ENCODE measurements at places on chromosomes 12 and 14.

GRCh38 chr14:96057738-96058137 lies 18.6 kb downstream of the C14orf132 start:
- DNase-seq = no peak

GRCh38 chr12:64840949-64841717 lies 16.7 kb downstream of the TBC1D30 start:
- DNase-seq = no peak

DNA sequence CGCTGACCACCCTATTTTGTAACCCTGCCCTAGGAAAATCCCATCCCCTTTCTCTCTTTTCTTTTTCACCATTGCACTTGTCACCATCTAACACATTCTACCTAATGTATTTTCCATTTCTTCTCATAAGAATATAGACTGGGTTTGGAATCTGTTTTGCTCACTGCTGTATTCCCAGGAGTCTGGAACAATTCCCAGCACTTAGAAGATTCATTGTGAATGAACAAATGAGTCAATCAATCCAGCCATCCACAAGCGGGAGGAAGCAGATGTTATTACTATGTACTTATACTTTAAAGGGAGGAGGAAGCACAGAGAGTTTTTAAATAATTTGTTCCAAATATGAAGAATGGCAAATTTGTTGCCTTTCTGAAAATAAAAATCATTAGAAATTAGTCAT lies 142.1 kb downstream of the KIF21A start:
- DNase-seq = no peak

- DNase-seq = no peak
Observed at GRCh38 chr14:73283608-73284379, 46.5 kb downstream of the PAPLN start.

- DNase-seq = peak; percentile 61
Observed at GRCh38 chr12:121992059-121992879, 29.4 kb upstream of the BCL7A start.

- no peak for DNase-seq
Observed at GRCh38 chr12:65885716-65886115, 61.4 kb downstream of the HMGA2 start.

GRCh38 chr14:94088516-94088915 lies 7.4 kb downstream of the IFI27L1 start:
- DNase-seq = no peak

DNA sequence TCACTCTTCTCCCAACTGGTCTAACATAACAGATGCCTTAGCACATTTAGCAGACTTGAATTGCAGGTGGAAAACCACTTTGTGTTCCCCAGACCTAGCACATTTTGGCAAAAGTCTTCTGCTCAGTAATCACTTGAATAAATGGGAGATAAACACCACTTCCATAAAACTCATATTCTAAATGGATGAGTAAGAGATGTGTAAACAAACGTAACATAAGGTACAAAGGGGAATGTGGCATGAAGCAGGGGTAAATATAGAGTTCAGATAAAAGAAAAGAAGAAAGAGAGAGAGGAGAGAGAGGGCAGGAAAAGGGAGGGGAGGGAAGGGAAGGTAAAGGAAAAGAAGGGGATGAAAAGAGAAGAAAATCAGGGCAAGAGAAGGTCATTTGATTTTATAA lies 17.0 kb upstream of the KERA start:
- DNase-seq = no peak

DNA sequence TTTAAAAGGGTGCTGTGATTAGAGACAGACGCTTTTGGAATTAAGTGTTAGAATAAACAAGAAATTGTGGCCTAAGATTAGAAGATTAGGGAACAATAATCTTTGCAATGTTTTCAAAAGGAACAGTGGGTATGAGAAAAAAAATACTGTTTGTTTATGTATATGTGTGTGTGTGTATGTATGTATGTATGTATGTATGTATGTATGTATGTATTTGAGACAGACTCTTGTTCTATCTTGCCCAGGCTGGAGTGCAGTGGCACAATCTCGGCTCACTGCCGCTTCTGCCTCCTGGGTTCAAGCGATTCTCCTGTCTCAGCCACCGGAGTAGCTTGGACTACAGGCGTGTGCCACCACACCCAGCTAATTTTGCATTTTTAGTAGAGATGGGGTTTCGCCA lies 81.6 kb downstream of the TRAFD1 start:
- no peak for DNase-seq

DNA sequence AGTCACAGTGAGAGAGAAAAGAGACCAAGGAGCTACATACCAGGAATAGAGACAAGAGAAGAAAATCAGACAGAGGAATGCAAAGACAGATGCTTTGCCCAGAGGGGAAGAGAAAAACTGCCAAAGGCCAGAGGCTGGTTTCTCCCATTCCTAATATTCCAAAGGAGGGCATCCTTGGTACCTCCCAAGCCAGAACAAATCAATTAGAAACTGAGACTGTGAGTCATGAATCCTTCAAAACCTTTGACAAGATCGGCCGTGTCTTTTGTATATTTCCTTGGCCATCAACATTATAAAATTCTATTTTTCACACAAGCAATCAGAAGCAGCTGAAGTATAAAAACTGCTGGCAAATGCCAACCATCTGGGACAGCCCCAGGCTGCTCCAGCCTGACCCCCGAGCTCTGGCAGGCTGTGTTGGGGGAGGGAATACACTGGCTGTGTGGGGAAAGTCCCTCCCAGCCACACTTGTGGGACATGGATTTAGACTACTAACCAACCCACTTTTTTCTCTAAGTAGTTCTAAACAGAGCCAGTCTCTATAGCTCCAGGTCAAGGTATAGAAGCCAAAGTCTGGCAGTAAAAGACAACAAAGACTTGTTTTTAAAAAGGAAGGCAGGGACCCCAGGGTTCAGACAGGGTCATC lies 13.7 kb downstream of the POMT2 start:
- DNase-seq = no peak

GRCh38 chr12:54447917-54448316 lies 25.5 kb downstream of the GTSF1 start:
- DNase-seq = no peak

DNA sequence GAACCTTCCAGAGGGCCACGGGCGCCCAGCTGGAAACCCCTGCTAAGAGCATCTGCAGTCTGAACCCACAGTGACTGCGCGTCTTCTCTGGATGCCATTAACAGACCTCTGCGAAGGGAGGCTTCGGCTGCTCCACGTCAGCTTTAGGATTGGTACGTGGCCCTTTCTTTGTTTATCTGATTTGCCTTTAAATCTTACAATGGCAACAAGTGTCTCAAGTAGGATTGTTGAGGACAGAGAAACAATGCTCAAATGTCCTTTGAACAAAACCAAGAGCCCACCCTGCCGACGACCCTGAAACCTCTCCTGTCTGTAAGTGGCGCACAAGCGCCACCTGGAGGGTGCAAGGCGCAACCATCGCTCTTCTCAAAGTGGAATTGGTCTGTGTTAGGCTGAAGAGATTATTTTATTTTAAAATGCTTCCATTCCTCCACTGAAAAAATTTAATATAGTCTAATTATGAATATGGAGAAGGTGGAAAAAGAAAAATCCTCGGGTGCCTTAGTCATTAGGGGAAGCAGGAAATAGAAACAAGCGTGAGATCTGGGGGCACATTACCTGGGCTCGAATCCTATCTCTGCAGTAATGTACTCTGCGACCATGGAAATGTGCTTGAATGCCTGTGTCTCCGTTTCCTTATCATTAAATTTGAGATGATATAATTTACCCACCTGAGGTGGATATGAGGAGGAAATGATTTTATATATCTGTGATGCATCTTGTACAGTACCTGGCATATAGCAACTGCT lies 82.6 kb upstream of the PTPRB start:
- DNase-seq = no peak

DNA sequence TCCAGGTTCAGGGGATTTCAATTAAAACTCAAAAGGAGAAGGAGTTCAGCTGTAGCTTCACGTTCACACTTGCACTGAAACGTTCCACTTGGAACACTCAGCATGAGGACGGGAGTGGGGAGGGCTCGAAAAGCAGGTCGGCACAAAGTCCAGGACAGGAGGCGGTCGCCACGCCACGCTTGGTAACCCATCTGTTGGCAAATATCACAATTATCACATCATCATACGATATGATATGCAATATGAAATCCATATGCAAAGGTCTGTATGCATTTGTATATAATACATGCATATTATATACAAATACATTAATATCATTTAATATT lies 17.2 kb downstream of the ADGRD1 start:
- DNase-seq = no peak

DNA sequence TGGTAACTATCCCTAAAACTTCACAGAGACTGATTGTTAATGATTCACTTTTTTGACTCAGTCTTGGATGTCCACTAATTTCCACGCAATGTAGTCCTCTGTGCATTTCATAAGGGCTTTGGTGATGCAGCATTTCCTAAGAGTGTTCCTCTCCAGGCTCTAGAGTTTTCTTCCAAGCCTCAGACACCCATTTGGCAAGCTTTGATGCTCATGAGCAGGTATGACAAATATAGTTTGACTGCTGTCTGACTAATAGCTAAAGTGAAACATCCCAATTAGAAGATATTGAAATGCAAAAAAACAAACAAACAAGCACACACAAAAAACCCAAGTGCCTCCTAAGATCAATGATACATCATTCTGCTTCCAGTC lies 1.5 kb upstream of the VAMP1 start:
- no peak for DNase-seq

GRCh38 chr12:109201496-109201885 lies 85.1 kb downstream of the ACACB start:
- no peak for DNase-seq

- DNase-seq = no peak
Observed at GRCh38 chr14:65805113-65805473, 392.6 kb downstream of the FUT8 start.

GRCh38 chr14:87901236-87901635 lies 91.7 kb downstream of the GALC start:
- no peak for DNase-seq

- DNase-seq = no peak
Observed at GRCh38 chr14:93219103-93219726, 12.2 kb downstream of the UBR7 start.

- no peak for DNase-seq
Observed at GRCh38 chr14:94867946-94868771, 98.2 kb upstream of the GSC start.

DNA sequence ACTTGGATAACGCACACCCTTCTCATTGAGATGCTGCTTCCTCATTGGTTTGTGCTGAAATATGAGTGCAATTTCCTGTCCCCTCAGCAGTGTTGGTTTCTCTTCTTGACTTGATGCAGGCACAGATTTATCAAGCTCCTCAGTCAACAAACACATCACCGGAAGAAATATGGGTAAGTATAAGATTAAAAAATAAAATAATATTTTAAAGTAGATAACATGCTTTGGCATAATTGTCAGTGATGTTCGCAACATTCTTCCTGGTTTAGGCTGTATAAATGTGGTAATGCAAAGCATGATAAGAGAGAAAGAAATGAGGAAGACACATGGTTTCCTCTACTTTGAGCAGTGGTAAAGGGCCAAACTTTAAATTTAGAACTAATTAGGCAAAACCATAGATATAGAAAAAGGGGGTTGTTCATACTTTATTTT lies at the start of gene GPR65:
Gene GPR65, plus strand, starts transcription at position 86 of the 432 bp plus-strand sequence. CDS start 5,713 bp downstream, outside the sequence.
- no peak for DNase-seq

- DNase-seq = no peak
Observed at GRCh38 chr14:74514471-74514941, 20.9 kb downstream of the ISCA2 start.

DNA sequence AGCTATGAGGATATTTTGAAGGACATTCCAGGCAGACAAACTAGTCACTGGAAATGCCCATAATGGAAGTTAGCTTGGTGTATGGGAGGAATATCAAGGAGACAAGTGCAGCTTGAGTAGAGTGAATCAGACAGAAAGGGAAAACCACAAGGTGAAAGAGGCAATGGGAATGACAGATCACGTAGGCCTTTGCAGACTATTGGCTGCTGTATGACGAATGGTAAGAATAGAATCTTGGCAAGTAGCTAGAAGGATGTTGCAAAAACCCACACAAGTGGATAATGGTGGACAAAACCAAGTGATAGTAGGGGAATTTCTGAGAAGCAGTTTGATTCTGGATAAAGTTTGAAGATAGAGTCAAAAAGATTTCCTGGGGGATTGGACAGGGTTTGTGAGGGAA lies 196.9 kb upstream of the NOVA1 start:
- DNase-seq = no peak

DNA sequence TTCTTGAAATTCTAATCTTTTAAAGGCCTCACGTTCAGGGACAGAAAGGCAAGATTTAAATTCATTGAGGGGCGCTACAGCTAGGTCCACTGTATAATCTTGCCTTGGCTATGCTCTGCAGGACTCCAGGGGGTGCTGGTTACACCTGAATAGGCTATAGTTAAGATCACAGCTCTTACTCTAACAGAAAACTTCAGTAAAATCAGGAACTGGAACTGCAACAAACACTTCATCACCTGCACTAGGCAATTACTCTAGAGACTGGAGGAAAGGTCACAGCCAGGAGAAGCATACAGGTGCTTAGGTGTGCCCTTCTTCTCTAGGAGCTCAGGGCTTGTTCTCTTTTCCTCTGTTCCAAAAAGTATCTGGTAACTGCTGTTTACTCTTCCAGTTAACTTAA lies 20.9 kb downstream of the SLCO1C1 start:
- no peak for DNase-seq

- DNase-seq = no peak
Observed at GRCh38 chr14:75417674-75418073, 10.1 kb upstream of the JDP2 start.

DNA sequence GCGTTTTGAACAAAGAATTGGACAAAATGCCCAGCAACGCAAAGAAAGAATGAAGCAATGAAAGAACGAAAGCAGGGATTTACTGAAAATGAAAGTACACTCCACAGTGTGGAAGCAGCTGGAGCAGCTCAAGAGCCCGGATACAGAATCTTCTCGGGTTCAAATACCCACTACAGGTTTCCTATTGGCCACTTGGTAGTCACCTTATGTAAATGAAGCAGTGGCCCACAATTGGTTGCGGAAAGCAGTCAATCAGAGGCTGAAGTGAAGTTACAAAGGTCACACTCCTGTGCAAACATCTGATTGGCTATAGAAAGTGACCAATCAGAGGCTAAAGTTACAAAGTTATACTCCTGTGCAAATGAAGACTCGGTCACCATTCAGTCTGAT lies 15.0 kb upstream of the PPP1R13B start:
- DNase-seq = no peak

DNA sequence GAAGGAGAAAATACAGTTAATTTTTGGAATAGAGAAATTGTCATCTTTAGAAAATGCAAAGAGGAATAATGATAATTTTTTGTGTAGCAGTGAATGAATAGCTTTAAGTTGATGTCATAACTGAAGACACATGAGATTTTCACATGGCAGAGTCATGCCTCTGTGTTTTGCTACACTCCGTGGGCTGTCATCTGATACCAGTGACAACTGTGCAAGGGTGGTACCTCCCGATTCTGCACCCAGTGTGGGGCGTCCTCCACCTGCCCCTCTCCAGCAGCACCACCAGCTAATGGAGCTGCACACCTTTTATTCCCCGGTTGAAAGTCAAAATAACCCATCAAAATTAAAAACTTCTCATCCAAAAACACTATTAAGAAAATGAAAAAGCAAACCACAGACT lies 47.2 kb downstream of the ANKRD9 start:
- DNase-seq = no peak

DNA sequence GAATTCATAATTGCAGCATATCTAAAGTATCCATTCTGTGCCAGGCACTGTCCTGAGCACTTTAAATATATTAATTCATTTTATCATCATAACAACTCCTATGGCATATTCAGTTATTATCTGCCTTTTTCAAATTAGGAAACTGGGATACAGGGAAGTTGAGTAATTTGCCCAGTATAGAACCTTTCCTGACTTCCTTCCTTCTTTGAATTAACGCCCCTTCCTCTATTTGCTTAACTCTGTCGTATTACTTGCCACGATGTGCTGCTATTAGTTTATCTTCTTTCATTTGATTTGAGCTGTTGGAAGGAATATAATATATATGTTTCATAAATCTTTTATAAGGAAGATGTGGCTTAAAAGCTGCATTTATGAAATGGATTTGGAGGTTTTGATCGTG lies 25.4 kb upstream of the FAM177A1 start:
- no peak for DNase-seq

Measured in stimulated activated CD4-positive, alpha-beta T cell treated with anti-CD3 and anti-CD28 coated beads, Interleukin-15, amount 100 ng/mL, for 48 hours (primary cell).